NCI-H1092 treated with DMSO at 0.1 percent for 48 hours (cell line): ENCODE measurements at places on chromosomes 2 and 18.

DNA sequence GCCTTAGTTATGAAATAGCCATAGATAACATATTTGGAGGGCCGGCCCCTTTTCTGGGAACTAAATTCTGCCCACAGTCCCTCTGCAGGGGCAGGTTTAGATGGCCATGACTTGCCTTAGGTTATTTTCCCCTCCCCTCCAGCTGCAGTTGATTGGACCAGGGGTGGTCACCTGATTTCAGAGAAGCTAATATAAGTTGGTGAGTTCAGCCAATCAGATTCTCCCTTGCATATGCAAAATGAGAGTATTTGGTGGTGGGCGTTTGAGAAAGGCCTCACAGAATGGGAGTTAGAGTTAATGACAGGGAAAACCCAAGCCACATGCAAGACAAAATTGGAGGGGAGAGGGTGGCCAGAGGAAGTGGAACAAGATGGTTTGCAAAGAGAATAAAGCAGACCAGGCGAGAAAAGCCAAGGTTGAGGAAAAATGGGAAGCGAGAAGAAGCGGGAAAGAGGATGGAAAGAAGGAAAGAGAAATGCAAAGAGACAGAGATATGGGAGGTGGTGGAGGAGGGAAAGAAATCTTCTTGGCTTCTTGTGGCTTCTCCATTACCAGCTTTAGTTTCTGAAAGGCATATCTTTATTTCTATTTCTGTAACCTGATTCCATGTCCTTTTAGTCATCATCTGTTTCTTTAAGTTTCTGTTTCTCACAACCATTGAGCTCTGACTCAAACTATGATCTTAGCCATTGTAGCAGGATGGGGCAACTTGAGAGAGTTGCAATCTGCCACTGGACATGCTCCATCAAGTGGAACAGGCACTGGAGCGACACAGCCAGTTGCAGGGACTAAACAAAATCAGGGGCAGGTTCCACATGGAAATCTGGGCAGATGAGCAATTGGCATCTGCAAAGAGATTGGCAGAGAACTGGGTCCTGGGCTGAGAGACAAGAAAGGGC lies 108.1 kb upstream of the SIX3 start:
- no peak for DNase-seq

DNA sequence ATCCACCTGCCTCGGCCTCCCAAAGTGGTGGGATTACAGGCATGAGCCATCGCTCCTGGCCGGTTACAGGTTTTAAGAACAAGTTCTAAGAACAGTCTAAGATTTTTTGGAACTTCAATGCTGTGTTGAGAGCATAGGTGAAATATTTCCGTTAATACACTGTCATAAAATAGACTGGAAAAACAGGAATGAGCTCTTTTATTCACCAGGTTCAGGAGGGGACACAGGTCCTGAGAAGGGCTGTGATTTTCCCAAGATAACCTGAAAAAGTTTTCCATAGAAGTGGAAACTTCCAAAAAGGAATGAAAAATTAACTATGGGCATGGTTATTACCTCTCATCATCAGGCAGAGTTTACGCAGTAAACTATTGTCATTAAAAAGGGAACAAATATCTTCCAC lies 97.6 kb upstream of the TMEM178A start:
- DNase-seq: no peak

DNA sequence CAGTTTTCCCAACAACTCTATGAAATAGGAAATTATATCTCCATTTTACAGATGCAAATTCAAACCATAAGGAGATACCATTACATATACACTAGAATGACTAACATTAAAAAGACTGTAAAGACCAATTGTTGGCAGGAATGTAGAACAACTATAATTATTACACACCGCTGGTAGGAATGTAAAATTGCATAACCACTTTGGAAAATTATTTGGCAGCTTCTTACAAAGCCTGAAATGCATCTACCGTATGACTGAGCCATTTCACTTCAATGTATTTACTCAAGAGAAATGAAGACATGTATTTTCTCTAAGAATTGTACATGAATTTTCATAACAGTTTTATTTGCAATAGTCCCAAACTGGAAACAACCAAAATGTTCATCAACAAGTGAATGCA lies 189.1 kb upstream of the BCL2L11 start:
- DNase-seq: no peak

GRCh38 chr2:55087501-55087900 lies 37.2 kb upstream of the RTN4 start:
- DNase-seq: no peak

DNA sequence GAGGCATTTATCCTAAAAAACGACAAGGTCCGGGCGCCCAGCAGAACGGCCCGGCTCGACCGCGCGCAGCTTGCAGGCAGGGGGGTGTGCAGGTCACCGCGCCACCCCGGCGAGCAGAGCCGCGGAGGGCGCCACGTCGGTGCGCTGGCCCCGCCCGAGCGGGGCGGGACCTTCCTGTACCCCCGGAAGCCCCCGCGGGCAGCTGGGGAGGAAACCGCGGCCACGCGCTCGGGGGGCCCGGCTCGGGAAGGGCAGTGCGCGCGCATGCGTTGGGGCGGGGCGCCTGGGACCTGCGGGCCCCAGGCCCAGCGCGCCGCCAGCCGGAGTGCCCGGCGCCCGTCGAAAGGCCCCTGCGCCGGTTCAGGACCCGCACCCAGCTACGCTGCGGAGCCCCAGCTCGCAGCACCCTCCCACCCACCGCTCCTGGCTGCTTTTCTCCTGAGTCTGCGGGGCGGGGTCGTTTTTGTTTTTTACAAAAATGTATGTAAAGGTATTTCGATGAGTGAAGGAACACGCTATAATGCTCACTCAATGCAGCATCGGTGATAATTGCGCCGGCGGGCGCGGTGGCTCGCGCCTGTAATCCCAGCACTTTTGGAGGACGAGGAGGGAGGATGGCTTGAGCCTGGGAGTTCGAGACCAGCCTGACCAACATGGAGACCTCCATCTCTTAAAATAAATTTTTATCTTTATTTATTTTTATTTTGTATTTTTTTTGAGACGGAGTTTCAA lies 47.7 kb upstream of the POMC start:
- DNase-seq: no peak

GRCh38 chr2:127397568-127398238 lies 9.9 kb upstream of the MAP3K2 start:
- DNase-seq: no peak

DNA sequence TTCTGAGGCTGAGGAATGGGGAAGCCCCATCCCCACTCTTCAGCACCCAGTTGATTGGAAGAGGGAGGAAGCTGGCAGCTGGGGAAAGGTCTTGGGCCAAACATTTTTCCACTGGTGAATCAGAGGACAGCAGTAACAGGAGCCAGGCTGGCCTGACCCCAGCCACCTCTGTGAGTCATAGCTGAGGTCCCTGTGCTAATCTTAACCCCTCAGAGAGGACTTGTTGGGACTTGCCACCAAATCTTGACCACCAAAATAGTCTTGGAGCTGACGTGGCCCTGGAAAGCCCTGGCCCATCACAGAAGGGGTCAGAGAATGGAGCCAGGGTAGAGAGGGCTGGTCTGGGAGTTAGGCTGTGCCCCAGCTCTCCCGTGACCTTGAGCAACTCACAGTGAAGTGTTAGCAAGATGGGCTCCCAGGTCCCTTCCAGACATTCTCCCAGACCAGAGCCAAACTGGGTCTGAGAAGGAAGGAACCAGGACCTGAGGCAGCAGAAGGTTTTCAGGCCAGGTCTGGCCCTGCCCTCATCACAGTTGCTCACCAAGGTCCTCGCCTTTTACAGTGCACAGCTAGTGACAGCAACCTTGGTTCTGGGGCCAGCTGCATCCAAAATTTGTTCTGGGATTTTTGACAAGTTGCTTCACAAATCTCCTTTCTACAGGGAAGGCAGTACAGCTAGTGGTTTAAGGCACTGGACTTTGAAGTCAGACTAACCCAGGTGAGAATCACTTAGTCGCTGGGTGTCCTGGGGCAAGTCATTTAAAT lies 266.6 kb downstream of the CYP26B1 start:
- DNase-seq: no peak

DNA sequence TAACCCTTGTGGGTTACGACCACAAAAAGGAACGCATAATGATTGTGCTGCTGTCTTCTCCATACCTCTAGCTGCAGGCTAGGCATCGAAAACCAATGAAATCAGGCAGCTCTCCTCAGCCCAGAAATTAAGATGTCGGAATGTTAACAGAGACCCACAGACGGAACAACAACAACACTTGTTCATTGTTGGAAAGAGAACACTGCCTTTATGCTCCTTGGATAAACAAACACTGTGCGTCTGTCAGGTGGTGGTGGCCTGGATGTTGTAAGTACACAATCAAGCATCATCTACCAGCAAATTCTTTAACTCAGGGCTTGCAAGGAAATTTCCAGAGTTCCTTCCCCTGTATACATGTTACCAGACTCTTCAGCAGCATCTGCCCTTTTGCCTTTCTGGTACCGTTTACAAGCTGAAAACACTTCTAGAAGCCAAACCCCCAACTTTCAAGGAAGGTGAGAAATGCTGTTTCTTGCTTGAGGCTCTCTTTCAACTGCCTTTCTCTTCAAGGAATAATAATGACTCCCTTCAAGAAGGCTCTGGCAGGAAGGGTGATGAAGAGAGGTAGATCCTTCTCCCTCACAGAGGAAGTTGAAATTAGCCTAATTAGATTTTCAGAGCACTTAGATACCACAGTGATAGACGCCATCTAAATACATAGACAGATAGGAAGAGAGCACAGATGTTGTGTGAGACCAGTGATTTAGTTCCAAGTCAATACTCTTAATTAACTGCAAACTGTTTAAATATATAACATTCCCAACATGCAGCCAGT lies 332.7 kb downstream of the ZNF521 start:
- no peak for DNase-seq

- peak; percentile 20 for DNase-seq
Observed at GRCh38 chr2:199940373-199940772, 14.9 kb downstream of the TYW5 start.

GRCh38 chr18:45322343-45322742 lies 292.9 kb upstream of the SLC14A2 start:
- DNase-seq: no peak

DNA sequence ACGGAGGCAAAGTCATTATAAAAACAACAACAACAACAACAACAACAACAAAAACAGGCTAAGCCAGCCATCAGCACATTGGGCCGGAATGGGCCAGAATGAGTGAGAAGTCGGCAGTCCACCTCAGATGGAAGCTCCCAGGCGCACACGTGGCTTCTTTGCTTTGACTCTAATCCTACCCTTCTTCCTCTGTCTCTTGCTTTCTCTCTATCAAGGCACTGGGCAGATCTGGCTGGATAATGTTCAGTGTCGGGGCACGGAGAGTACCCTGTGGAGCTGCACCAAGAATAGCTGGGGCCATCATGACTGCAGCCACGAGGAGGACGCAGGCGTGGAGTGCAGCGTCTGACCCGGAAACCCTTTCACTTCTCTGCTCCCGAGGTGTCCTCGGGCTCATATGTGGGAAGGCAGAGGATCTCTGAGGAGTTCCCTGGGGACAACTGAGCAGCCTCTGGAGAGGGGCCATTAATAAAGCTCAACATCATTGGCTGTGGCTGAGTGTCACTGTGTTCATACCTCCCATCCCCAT lies 52.2 kb downstream of the MARCO start:
- DNase-seq: no peak

- DNase-seq: no peak
Observed at GRCh38 chr2:173107629-173108022, 32.0 kb downstream of the MAP3K20 start.

GRCh38 chr2:35454966-35455638 lies 900.5 kb upstream of the CRIM1 start:
- DNase-seq: no peak

- no peak for DNase-seq
Observed at GRCh38 chr2:109531221-109531620, 82.5 kb downstream of the SEPTIN10 start.
